ENCODE measurements at places on chromosomes 11 and 22. TPM values are rescaled to one million over a fixed set of nuclear protein-coding genes. Genes with fewer than 3 reads are reported as not detected.

- no peak for DNase-seq
Measured at GRCh38 chr11:96827164-96827563, 437.4 kb downstream of the JRKL start.

DNA sequence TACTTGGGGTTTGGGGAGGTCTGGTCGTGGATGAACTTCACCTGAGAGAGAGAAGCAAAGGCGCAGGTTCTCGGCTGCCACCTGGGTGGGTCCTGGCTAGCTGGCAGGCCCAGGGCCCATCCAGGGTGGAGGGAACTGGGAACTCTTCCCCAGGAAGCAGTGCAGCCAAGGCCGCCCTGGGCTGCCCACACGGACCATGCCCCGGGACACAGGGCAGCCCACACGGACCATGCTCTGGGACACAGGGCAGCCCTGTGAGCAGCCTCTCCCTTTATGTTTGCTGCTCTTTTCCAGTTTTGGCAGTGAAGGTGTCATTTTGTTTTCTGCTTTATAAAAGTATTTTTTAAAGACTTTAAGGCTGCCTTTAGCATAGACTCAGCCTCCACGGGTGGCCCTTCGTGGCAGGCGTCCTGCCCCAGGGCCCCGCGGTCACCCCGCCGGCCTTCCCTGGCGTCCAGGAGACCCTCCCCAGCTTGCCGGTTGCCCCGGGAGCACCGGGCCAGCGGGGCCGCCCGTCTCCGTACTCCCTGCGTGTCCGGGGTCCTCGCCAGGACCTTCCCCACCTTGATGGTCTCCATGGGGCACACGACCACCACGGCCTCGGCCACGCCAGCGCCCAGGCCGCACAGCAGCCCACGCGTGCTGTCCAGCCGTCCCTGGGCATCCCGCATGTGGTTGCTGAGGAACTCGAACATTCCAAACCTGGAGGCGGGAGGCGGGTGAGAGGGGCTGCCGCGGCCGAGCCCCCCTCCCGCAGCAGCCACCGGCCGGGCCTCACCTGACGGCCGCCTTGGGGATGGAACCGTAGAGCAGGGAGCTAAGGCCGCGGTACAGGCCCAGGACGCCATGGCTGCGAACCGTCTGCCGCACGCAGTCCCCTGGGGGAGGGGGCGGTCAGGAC lies 1.1 kb downstream of the SLC25A1 start:
- no peak for DNase-seq

DNA sequence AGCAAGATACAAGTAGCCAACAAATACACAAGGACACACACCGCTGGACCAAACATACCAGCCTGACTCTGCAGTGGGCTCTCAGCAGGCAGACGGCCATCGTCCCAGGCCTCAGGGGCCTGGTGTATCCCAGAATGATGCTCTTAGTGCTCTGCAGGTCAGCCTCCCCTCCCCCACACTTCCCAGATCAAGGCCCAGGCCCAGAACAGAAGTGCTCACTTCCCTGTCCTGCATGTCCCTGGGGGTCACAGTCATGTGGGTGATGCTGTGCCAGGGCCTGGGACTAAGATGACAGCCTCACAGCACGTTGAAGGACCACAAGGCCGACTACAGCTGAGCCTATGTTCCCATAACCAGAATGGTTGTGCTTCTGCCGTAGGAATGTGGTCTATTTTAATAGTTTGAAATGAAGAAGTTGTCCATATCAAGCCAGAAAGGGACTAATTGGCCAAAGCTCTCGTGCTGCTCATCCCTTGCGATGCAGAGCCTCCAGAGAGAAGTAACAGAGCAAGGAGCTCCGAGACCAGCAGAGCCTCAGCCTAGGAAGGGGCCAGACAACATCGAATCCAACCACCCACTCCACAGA lies 48.6 kb downstream of the GAB4 start:
- DNase-seq: no peak

DNA sequence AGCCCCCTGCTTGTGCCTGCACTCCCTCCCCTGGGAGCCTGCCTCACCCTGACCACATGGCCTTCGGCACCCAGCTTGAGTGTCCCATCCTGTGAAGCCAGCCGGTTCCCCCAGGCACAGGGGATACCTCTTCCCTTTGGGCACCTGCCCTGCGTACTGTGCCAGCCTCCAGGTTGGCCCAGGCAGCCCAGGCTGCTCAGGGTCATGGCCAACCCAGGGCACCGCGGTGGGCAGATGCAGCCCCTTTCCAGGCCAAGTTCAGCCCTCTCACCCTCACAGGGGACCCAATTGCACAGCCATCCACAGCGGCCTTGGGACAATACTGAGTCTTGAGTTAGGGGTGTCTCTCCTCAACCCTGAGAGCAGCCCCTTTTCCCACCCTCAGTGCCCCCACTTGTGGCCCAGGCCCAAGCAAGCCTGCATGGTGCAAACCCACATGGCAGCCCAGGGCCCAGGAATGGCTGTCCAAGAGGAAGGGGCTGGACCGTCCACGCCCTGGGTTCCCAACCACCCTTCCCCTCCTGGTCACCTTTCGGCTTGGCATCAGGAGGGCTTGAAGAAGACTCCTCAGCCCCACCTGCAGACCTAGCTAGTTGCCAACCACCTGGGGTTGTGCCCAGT lies 87.7 kb downstream of the CDKN1C start:
- peak; percentile 22 for DNase-seq

- DNase-seq: no peak
Measured at GRCh38 chr22:19113429-19113828, 8.8 kb downstream of the DGCR2 start.

GRCh38 chr11:102837156-102837555 lies 6.3 kb downstream of the MMP3 start:
- no peak for DNase-seq

DNA sequence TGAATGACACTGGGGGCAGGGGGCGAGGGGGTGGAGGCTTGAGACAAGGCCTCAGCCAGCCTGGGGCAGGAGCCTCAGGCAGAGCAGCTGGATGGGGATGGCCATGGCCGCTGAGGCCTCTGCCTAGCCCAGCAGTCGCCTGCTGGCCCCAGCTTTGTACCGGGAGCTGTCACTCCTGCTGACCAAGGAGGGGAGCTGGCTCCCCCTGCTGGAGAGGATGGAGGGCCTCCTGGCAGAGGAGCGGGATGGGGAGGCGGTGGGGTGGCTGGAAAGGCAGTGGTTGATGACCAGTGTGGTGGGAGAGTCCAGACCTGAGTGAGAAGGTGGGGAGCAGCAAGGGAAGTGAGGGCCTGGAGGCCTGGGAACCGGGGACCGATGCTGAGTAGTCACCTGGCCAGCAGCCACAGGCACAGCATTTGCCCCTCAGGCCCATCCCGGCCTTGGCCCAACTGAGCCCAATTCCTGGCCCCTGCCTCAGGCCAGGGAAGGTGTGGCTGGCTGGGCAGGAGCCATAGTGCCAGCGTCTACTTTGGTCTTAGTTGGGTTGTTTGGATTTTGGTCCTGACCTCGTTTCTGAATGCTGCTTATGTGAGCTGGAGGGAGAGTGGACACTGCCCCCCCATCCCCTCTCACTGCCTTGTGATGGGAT lies 6.0 kb upstream of the SUSD2 start:
- peak; percentile 83 for DNase-seq

- no peak for DNase-seq
Measured at GRCh38 chr22:48804811-48805301, 1022.8 kb downstream of the BRD1 start.

DNA sequence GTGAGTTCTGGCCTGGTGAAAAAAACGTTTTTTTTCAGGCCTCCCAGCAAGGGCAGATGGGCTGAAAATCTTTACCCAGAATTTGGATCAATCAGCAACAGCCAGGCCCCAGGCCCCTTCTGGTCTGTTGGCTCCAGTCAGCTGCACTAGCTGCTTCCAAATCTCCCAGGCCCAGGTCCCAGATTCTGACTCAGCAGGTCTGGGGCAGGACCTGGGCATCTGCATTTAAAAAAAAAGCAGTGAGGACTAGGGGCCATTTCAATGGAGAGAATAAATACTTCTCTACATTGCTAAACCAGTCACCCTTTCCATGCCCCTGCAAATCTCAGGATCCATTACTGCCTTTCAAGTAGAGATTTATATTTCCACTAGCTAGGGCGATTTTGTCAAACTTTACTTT lies 4.3 kb downstream of the SLC15A3 start:
- no peak for DNase-seq

DNA sequence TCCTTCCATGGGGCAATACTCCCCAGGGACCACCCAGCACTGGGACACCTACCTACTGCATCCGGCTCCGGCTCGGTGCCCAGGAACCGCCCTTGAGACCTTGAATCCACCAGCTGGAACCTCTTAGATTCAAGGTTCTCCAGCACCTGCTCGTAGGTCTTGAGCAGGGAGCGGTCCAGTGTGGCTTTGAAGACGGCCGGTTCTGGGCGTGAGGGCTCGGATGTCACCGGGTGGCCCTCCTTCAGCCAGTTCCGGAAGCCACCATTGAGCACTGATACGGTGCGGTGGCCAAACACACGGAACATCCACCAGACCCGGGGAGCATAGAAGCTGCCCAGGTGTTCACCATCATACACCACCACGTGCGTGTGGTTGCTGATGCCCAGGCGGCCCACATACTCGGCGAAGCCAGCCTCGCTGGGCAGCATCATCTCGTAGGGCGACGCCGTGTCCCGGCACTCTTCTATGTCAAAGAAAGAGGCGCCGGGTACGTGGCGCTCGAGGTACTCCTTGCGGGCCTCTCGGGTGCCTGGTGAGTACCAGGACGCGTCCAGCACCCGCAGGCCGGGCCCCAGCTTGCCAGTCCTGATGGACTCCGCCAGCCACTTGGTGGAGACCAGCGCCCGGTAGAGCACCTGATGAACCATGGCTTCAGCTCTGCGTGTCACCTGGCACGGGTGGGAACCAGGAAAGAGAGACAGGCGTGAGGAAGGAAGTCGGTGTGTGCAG lies 997 bp downstream of the TST start:
- no peak for DNase-seq

DNA sequence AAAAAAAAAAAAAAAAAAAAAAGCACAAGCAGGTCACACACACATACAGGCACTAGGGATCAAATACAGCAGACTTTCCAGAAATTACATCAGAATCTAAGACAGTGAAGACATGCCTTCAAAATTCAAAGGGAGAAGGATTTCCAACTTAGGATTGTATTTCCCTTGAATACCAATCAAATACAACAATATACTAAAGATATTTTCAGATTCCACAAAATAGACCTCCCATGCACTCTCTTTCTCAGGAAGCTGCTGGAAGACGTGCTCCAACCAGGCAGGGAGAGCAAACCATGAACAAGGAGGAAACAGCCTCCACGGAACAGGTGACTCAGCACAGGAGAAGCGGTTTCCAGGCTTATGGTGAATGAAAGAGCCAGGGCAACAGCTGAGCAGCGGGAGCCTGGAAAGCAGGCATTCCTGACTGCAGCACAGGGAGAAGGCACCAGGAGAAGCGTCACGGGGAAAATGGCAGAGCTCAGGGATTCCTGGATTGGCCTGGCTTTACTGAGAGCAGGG lies 32.0 kb downstream of the TMEM184B start:
- DNase-seq: no peak

DNA sequence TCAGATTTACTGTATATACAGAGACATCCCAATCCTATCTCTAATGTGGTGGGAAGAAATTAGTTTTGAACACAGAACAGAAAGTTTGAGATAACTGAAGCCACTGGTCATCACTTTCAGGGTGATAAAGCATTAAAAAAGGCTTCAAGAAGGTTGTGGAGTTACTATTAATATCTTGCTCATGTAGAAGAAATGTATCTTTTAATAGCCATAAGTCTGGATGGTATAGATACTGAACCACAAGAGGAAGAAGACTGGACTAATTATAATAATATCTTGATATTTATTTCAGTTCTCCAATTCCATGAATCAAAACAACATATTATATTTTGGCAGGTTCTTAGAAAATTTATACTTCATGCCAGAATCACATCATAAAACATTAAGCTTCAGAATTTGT lies 137.1 kb downstream of the TMEM135 start:
- DNase-seq: no peak

GRCh38 chr22:37633625-37634416 lies 5.6 kb upstream of the SH3BP1 start:
- peak; percentile 84 for DNase-seq

GRCh38 chr11:35412285-35412684 lies 7.1 kb downstream of the SLC1A2 start:
- DNase-seq: no peak

DNA sequence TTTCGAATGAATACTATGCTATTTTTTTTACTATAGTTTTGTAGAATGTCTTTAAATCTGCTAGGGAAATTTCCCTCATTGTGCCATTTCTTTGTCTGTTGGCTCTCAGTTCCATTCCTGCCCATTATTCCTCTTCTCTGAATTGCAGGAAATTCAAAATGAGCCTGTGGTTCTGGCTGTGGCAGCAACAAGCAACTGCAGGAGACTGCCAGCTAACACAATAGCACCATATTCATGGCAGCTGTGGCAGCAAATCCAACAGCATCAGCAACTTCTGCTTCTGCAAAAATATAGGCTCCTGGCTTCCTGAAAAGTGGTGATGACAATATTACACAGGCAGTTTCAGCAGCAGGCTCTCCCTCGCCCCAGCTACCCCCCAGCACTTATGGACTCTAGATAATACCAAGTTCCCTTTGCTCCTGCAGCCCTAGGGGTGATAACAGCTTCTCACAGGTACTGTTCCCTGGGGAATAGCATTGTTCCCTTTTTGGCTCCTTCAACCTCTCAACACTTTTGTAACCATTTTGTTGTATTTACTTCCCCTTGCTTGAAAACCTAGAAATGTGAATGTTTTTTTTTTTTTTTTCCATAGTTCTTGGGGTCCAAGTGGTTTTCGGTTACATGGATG lies 9.3 kb downstream of the PATE4 start:
- no peak for DNase-seq

The PKNOX2 gene
- 7.3 TPM for total RNA-seq

The SCGB1A1 gene
- not detected for total RNA-seq

The AQP11 gene
- 0.34 TPM for total RNA-seq

The MAPK8IP1 gene
- 7.2 TPM for total RNA-seq

The IL17REL gene
- not detected for total RNA-seq

The OR4D5 gene
- not detected for total RNA-seq

The SC5D gene
- total RNA-seq: 68.2 TPM

The HOATZ gene
- total RNA-seq: not detected
